ENCODE measurements at places on chromosomes 7 and 10.

GRCh38 chr10:121678631-121679174 is 80.5 kb upstream of the FGFR2 start:
- DNase-seq, result no peak

DNA sequence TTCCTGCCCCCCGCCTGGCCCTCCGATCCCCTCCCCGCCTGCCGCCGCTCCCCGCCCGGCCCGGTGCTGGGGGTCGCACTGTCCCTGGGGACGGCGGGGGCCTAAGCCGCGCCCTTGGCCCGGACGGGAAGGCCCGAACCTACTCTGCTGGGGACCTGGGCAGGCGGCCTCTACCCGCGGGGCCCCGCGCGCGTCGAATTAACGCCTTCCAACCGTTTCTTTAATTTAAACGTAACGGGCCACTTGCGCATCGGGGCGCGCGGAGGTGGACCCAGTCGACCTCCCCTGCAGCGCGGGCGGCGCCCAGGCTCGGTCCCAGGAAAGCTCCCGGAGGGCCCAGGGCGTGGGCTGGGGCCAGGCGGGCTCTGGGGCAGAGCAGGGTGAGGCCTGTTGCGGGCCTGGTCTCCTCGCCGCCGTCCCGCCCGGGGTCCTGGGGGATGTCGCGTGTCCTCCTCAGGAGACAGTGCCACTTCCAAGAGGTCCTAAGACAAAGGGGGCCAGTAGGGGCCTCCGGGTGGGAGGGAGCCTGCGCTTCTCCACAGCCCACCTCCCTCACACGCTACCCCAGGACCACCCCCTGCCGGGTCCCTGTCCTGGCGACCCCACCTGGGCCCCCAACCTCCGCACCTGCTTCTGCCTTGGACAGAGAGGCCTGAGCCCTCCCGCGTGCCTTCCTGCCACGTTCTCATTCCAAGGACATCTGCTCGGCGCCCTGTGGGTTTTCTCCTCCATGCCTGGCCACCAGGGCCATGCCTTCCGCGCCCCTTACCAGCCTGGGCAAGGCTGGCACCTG is 658 bp upstream of the PTPRN2 start:
- DNase-seq, result no peak

DNA sequence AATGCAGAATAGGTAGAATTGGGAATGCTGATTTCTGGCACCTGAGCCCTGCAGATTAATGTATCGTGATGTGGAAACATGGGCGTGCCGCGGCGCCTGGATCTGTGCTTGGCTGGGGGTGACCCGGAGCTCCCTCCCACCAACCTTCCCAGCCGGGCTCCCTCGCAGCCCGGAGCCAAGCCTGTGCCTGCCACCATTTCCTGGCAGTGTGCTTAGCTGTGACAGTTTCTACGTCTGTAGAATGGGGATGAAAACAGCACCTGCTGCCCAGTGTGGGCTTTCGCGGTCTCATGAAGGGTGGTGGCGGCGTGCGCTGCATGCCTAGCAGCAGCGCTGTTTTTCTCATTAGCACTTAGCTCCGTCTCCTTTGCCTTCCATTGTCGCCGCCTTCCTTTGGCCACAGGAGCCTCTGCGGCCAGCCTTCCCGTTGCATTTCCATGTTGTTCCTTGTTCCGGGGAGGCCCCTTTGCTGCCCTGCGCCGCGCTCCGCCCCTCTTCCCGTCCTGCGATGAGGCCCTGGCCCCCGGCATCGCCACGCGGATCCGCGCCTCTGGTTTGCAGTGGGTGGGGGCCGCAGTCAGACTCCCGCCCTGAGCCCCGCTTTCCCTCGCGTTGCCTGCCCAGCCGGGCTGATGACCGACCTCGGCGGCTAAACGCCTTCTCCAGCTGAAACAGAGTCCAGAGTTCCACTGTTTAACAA is 84.2 kb downstream of the CUL1 start:
- no peak for DNase-seq

DNA sequence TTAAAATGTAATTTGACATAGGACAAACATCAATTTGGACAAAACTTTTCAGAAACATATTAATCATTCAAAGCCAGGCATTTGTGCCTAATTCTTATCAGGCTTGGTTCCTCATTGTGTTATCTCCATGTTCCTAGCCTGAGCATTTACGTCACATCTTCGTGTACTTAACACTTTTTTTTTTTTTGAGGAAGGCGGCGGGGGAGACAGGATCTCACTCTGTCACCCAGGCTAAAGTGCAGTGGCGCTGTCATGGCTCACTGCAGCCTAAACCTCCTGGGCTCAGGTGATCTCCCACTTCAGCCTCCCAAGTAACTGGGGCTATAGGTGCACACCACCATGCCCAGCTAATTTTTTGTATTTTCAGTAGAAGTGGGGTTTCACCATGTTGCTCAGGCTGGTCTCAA is 19.8 kb downstream of the HNRNPA2B1 start:
- no peak for DNase-seq

GRCh38 chr7:24864214-24864817 is 107.1 kb upstream of the GSDME start:
- DNase-seq, result no peak

DNA sequence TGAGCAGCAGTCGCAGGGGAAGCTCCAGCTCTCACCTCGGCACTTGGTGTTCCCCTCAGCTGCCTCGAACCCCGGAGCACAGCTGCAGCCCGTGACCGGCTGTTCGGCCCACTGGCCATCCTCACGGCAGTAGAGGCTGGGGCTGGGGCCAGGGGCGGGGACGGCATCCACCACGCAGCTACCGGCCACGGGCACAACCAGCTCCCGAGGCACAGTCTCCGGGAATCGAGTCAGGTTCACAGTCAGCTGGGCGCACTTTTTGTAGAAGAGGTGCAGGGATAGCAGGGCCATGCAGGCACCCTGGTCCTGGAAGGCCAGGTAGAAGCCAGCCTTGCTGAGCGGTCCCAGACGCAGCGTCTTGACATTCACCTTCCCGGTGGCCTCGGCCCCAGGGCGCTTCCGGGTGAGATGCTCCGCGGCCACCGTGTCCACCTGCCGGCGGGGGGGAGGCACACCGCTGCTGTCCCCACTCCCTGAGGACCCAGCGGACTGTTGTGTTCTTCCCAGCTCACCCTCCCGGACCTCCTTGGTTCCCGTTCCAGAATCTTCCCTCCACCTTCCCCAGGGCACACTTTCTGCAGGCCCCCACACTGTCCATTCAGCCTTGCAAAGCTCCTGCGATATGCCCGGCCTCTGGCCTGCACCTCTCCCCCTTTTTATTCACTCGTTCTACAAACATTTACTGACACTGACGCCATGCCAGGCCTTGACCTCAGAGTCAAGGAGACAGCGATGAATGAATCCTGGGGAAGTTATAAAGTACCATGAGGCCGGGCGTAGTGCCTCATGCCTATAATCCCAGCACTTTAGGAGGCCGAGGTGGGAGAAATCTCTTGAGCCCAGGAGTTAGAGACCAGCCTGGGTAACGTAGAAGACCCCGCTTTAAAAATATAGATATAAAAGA is 4.8 kb downstream of the EPHB4 start:
- no peak for DNase-seq

DNA sequence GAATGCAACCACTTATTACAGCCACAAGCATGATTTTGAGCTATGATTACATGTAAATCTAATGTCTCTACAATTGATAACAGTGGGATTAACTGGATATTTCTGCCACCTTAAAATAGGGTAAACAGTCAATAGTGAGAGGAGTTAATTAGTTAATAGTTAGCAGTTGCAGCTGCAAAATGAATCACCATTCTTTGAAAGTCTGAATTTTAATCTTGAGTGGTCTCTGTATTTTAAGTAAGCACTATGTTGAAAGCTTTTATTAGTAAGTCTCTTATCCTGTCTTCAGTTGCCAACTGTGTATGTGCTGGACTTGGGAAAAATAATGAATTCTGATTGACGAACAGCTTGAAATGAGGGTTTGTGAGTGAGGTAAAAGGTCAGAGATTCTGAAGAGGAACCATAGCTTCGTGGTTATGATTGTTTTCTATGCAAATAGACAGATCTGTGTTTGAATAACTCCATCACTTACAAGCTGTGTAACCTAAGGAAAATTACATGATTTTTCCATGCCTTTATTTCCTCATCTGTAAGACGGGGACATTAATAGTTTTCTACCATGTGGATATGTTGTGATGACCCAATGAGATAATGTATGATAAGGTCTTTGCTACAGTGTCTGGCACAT is 75.2 kb downstream of the RNLS start:
- no peak for DNase-seq

DNA sequence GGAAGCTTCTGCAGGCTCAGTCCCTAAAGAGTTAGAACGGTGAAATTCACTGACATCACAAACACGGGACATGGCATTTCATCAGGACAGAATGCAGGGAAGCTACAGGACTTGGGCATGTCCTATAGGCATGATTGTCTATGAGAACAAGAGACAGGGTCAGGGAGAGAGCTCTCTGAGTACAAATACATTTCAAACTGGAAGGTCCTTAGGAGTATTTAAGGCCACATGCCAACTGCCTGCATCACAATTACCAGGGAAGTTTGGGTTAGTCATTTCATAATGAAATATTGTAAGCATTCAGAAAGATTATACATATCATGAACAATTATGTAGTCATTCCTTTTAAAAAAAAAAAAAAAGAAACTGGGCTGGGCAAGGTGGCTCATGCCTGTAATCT is 71.3 kb downstream of the CREB3L2 start:
- no peak for DNase-seq

GRCh38 chr7:19051767-19052375 is 65.6 kb downstream of the TWIST1 start:
- no peak for DNase-seq

- no peak for DNase-seq
Measured at GRCh38 chr10:44279426-44280126, 105.3 kb downstream of the CXCL12 start.

GRCh38 chr7:106773228-106773627 is 91.9 kb upstream of the PIK3CG start:
- no peak for DNase-seq

DNA sequence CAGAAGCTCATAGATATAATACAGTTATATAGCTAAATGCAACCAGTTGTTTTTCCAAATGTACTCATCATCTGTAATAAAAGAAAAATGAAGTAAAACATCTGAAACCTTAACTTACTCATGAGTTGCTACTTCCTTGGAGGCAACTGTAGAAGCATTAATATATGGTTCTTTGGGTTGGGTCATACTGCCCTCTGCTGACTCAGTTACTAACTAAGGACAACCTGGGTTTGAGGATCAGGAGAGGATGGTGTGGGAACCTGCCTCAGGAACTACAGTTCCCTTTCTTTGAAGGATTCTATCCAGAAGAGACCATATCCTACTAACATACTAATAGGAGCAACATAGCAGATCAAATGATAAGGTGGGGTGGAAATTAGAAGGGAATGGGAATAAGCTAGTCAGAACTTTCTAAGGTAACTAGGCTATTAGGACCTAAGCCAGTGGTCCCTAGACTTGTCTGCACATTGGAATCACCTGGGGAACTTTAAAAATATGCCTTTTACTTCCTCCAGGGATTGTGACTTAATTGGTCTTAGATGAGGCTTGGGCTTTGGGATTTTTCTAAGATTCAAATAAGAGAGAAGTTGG is 20.7 kb downstream of the COX15 start:
- no peak for DNase-seq

- DNase-seq, result no peak
Measured at GRCh38 chr10:60490013-60490412, 100.3 kb upstream of the ANK3 start.

- DNase-seq, result no peak
Measured at GRCh38 chr10:52027055-52027705, 286.9 kb upstream of the DKK1 start.

GRCh38 chr10:126972635-126973414 is 67.6 kb downstream of the DOCK1 start:
- DNase-seq, result no peak

GRCh38 chr10:93364966-93365365 is 117.2 kb downstream of the MYOF start:
- no peak for DNase-seq

GRCh38 chr7:115153176-115153575 is 231.3 kb downstream of the MDFIC start:
- DNase-seq, result peak; percentile 51

GRCh38 chr10:69685802-69686585 is 55.9 kb downstream of the FAM241B start:
- no peak for DNase-seq

- DNase-seq, result no peak
Measured at GRCh38 chr10:33355274-33355673, 20.8 kb upstream of the NRP1 start.

- no peak for DNase-seq
Measured at GRCh38 chr7:16982640-16983350, 101.0 kb upstream of the AGR3 start.

DNA sequence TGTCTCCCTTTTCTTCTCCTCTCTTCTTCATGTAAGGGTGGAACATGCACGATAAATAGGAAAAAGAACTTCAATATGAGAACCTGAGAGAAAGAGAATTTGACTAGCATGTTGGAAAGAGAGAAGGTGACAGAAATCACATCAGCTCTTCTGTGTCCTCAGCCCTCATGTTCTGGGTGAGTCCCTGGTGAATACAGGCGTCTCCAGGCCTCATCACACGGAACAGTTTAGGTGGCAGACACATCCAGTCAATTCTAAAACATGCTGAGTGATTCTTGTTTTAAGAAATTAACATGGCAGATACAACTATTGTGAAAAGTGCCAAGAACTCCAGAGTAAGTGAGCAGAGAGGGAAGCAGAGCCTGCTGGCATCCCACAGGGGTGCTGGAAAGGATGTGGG is 96.1 kb downstream of the FAM107B start:
- DNase-seq, result no peak

- no peak for DNase-seq
Measured at GRCh38 chr7:44650242-44650641, 43.8 kb downstream of the OGDH start.
